CD4-positive, alpha-beta T cell treated with Interleukin-4 for 4 hours (primary cell): ENCODE measurements at places on chromosomes 7 and 10.

GRCh38 chr10:35089611-35090161, 455 bp downstream of the CUL2 start:
- peak; percentile 14 for DNase-seq

- DNase-seq: no peak
Observed at GRCh38 chr7:90320014-90320413, 1.1 kb downstream of the FAM237B start.

GRCh38 chr10:52688899-52689298, 83.7 kb downstream of the MBL2 start:
- DNase-seq: no peak

GRCh38 chr10:122062831-122063674, 74.1 kb downstream of the TACC2 start:
- no peak for DNase-seq

DNA sequence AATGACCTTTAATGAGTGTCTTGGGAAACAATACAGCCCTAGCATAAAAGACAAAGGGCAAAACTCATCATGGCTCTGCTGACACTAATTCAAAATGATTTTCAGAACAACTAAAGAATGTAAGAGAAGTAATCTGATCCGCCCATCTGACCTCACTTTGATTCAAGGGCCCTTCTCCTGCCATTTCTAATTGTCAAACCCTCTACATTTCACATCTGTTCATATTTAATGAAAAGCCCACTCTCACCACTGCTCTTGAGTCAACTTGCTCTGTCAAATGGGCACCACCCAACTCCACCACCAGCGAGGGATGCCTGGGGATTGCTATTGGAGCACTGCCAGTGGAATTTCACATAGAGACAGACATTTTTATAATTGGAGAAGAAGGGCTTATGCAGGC, 639.2 kb downstream of the KCNMA1 start:
- no peak for DNase-seq

- peak; percentile 18 for DNase-seq
Observed at GRCh38 chr7:17463511-17464085, 165.1 kb downstream of the AHR start.

- no peak for DNase-seq
Observed at GRCh38 chr7:64747802-64748201, 46.4 kb upstream of the ZNF138 start.

DNA sequence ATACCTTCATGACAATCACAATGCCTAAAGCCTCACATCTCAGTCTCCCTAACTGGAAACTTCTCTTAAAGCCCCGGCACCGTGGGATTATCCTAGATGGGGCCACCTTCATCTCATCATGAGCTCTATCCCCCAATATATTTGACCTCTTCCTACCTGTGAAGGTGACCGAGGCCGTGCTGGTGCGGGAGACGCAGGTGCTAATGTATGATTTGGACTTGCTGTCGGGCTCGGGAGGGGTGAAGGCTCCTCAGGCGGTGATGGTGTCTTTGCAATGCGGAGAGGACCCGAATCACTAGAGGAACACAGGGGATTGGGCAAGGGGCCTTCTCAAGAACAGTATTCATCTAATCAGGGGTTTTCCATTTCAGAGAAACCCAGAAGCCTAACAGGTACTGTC, 168.4 kb downstream of the AMPH start:
- DNase-seq: no peak

DNA sequence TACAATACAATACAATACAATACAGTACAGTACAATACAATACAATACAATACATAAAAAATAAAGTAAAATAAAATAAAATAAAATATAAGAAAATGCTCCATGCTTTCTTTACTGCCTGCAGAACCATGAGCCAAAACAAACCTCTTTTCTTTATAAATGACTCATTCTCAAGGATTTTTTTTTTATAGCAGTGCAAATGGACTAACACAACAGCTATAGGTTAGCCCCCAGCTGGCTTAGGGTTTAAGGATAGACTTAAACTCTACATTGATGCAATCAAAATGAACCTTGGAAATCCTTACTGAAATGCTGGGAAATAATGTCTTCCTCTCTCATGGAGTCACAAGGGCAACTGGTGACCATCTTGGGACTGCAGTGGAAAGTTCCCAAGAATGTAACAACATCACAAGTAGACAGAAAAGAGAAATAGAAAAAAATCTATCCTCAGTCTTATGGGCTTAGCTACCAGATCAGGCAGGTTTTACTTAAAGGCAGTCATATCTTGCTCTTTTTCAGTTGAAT, 348.9 kb downstream of the ARL4A start:
- DNase-seq: no peak

DNA sequence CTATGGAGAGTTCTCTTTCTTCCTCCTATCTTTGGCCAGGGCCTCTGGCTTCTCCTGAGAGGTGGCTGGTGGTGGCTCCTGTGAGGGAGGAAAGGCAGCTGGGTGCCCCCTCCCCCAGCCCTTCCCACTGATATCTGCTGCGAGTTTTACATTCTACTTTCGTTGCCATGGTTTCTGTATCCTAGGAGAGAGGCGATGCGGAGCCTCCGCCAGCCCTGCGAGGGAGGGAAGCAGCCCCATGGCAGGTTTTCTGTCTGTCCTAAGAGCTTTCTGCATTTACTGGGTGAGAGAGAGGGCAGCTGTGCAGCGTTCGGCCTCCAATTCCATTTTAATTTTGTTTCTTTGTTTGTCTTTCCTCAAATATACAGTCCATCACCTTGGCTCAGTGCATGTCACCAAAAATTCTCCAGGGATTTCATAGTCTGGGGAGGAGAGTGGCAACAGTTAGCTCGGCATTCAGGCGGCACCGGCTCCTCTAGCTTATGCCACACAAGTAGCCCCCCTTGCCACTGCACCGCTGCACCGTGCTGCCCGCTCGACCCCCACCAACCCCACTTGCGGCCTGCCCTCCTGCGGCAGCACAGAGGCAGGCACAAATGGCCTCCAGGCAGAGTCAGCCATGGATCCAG, 20.4 kb downstream of the DNAJB12 start:
- DNase-seq: no peak

DNA sequence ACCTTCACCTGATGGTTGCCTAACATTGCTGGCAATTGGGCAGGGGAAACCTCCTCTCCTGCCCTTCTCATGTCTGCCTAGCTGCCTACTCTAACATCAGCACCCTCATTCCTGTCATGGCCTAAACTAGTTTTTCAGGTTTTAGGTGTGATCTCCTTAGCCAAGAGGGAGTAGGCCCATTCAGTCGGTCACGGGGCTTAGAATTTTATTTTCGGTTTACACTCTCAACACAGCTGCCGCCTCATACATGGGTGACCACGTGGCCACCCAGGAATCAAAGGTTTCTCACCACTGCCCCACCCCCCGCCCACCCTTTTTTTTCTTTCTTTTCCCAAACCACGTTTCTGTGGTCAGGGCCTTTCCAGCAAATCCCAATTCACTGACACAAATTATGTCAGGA, 97.2 kb downstream of the RALA start:
- no peak for DNase-seq

DNA sequence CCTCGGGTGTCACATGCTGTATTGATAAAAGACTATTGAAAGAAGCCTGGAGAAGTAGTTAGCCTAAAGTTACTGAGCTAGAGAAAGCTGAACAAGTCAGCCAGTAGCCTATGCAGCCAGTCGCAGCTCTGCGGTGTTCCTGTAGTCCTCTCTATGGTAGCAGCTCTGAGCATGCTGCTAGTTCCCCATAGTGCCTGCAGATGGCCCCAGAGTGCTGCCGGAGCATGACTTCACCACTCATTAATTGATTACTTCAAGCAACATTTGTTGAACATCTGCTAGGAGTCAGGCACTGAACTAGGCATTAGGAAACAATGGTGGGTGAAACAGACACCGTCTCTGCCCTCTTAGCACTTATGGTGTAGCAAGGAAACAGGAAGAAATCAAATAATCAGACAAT, 422.7 kb downstream of the SORCS3 start:
- no peak for DNase-seq

DNA sequence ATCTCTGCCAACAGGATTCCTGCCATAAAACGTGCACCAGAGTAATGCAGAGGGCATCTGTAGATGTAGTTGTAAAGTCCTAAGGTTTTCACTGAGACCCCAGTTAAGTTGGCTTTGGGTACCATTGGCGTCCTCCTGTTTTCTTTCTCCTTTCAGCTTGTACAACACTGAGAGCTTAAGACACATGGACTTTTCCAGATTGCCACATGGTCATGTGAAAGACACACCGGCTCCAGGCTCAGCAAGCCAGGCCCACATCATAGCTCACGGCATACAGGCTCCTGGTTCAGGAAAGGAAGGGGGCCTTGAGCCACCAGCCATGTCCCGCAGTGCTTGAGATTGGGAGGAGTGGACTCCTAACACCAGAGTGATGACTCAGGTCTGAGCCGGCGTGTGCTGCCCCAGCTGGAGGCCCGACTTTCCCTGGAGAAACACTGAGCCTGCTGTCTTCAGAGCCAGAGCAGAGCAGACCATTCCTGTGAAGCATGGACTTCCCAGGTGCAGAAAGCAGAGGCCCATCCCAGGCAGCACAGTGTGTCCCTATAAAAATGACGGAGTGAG, 252.7 kb downstream of the PRPF18 start:
- DNase-seq: no peak

GRCh38 chr10:120819366-120819765, 31.8 kb upstream of the WDR11 start:
- DNase-seq: no peak

- DNase-seq: no peak
Observed at GRCh38 chr10:101940916-101941315, 97.3 kb upstream of the KCNIP2 start.

GRCh38 chr7:28621369-28621841, 209.1 kb downstream of the CREB5 start:
- no peak for DNase-seq

- DNase-seq: no peak
Observed at GRCh38 chr7:124662937-124663336, 102.7 kb downstream of the GPR37 start.

DNA sequence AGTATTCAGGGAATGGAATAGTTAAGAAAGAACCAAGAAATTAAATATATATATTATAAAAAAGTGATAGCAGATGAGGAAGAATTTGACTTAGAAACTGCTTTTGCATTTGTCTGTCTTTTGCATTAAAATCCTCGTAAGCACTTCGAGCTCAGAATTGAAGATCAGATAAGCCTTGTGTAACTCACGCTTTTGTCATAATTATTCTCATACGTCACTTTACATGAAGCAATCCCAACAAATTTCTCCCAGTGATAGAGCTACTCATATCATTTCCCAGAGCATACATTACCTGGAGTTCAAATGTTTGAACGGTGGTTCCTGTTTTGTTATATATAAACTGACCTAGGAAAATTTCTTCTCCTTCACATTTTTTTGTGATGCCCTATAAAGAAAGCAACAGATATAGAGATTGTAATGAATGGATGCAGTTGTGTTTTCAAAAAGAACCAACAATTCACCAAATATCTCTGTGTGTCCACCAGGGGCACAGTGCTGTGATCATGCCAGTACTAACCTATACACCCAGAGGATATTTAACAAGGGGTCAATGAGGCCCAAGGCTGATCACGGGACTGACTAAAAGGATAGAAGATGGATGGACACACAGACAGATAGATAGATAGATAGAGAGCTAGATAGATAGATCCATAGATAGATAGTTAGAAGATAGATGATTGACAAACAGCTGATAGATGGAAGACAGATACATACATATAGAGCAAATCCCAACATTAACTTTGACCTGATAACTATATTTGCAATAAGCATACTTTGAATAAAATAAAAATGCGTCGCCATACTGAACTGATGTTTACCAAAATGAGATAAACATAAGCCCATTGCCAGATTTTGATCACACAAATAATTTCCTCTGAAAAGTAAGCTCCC, 9.3 kb upstream of the HUS1 start:
- DNase-seq: no peak

DNA sequence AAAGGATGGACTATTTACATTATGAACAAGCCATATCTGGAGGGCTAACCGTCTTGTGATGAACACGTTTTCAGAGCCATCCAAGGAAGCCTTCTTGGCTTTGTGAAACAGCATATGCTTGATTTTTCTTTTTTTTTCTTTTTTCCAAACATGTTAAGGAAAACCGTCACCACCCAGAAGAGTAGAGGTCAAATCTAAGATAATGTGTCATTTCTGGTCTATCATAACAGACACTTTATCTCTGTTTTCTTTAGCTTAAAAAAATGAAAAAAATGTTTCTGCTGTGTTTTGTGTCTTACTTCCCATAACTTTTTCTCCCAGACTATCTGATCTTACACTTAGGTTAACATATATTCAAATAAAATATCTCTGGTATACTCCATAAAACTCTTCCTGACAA, 76.1 kb upstream of the DGKB start:
- no peak for DNase-seq

DNA sequence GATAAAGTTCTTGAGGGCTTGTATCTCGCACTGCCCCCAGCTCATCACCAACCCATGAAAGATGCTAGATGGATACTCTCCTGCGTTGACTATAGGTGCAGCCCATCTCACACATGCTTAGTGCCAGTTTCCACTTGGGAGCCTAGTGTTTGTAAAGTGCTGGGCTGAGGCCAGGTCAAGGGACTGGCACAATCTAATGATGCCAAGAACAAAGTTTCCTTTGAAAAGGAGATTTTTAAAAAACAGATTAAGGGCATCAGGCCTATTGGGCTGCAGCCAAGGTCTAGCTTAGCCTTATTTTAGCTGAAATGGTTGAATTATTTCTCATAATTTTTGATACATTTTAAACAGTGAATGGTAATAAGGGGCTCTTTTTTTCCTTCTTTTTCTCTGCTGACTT, 259.0 kb downstream of the ADRA2A start:
- DNase-seq: no peak

- no peak for DNase-seq
Observed at GRCh38 chr10:79254333-79255006, 92.8 kb upstream of the PPIF start.

- no peak for DNase-seq
Observed at GRCh38 chr7:50455658-50456057, 5.5 kb upstream of the FIGNL1 start.
